B cell (primary cell): ENCODE measurements at places on chromosomes 16 and 17.

DNA sequence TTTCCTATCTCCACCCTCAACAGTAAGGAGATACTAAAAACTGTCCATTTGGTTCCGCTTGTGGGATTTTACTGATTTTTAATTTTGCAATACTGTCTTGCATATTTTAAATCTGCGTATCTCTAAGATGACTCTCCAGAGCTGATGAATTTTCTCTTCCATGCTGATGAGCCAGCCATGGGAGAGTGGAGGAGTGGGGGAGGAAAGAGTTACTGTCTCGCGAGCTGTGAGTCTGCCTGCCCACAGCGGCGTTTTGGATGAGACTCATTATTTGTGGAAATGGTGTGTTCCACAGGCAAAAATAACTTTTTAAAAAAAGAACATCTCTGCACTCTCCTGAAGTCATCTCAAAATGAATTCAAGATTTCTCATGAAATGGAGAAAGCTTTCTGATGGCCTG lies 34.6 kb upstream of the MYOCD start:
- DNase-seq, result no peak

- DNase-seq, result no peak
These were observed 209.7 kb downstream of the CCDC182 start for GRCh38 chr17:57535249-57535966.

GRCh38 chr17:68034452-68034776 lies 1.1 kb upstream of the KPNA2 start:
- no peak for DNase-seq

DNA sequence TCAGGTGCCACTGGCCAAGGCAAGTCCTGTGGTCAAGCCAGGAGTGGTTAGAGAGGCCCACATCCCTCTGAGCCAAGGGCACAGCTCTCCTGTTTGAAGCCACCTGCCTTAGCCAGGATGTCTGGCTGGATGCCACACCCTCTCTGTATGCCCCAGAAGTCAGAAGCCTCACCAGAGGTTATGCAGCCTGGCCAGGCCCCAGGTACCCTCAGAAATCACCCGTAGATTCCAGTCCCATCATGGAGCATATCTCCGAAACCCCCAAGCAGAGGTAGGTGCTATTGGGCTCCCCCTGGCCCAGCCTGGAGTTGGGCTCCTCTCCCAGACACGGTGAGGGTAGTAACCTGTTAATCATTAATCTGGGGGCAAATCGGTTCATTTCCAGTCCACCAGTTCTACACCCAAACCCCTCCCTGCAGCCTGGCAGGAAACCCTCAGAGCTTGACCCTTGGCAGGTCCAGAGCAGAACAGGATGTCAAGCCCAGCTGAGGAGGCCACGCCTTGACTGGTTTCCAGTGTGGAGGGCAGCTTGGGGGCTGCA lies 60.6 kb upstream of the TMEM97 start:
- no peak for DNase-seq

DNA sequence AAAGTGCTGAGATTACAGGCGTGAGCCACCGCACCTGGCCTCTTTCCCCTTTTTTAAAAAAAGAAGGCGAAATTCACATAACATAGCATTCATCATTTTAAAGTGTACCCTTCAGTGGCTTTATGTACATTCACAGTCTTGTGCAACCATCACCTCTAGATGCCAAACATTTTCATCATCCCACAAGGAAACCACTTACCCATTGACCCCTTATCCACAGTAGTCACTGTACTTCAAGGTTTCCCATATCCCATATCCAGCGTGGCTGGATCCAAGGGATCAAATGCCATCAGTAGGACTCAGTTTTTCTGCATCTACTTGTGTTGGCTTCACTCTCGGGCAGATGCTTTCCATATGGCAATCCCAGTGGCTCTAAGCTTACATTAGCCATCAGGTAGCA lies 50.3 kb downstream of the BMERB1 start:
- DNase-seq, result no peak

GRCh38 chr17:48296453-48296852 lies 133.6 kb downstream of the SKAP1 start:
- no peak for DNase-seq

DNA sequence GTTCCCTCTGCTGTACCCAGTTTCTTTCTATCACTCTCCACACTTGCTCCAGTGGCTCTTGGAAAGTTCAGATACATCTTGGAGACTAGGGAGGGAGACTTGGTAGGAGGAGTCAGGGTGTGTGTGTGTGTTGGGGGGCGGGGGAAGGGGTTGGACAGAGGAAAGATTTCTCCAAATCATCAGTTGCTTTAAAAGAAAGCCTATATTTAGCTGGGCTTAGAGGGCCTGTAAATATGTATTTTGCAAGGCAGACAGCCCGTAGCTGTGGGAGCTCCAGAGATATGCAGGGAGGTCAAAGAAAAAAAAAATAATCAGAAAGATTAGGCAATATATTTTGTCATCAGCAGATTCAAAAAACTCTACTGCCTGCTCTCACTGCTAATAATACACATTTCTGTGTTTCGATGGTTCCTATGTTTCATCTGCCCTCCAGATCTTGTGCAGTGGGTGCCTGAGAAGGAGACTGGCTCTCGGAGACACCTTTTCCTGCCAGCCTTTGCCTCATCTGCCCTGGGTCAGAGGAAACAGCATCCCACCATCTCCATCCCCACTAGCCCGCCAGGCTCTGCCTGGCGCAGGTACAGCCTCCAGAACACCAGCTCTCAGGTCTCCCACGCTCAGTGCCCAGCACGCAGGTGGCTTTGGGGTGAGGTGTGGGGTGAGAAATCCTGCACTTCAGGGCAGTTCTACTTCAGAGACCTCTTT lies 4.8 kb upstream of the PPP1R9B start:
- no peak for DNase-seq

DNA sequence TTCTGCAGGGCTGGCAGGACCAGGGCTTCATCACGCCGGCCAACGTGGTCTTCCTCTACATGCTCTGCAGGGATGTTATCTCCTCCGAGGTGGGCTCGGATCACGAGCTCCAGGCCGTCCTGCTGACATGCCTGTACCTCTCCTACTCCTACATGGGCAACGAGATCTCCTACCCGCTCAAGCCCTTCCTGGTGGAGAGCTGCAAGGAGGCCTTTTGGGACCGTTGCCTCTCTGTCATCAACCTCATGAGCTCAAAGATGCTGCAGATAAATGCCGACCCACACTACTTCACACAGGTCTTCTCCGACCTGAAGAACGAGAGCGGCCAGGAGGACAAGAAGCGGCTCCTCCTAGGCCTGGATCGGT lies 1.4 kb downstream of the CDK5R1 start:
- DNase-seq, result no peak

- no peak for DNase-seq
These were observed 9.9 kb downstream of the TMIGD1 start for GRCh38 chr17:30323895-30324319.

- no peak for DNase-seq
These were observed 122.2 kb downstream of the SMG6 start for GRCh38 chr17:2181206-2181896.

DNA sequence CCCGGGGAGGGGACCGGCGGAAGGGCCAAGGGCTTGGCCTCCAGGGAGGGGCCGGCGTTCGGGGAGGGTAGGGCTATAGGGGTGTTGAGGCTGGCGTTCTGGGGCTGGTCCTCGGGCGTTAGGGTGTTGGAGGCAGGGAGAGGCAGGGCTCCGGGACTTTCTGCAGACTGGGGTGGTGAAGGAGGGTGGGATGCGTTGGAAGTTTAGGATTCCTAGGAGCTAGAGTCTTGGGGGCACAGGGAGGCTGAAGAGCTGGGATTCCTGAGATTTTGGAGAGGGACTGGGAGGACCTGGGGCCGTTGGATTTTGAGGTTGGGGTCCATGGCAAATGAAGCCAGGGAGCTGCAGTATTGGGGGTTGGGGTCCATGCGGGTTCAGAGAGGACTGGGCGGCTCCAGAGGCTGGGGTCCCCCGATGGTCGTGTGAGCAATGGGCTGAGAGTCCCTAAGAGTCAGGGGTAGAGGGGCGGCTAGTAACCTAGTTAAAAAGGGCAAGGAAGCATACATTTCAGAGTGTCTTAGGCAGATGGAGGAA lies 740 bp downstream of the NFATC2IP start:
- DNase-seq, result no peak

DNA sequence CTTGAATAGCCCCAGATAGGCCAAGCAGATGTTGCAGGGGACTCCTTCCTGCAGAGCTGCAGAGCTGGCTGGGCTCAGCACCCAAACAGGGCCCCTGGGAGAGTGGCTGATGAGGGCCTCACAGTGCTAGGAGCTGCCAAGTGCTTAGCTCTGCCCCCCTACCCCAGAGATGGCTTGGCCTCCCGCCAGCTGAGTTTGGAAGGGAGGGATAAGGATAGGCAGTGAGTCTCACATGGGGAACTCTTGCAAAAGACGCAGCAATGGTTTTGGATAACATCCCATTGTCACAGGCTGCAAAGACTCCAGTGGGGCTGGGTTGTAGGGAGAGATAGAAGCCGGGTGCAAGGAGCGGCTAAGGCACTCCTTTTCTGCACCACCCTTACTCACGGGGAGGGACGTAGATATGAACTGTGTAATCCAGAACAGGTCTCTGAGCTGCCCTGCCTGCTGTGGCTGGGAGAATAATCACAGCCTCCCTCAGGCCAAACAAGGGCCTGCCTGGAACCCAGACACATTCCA lies 52.9 kb upstream of the MAF start:
- no peak for DNase-seq

DNA sequence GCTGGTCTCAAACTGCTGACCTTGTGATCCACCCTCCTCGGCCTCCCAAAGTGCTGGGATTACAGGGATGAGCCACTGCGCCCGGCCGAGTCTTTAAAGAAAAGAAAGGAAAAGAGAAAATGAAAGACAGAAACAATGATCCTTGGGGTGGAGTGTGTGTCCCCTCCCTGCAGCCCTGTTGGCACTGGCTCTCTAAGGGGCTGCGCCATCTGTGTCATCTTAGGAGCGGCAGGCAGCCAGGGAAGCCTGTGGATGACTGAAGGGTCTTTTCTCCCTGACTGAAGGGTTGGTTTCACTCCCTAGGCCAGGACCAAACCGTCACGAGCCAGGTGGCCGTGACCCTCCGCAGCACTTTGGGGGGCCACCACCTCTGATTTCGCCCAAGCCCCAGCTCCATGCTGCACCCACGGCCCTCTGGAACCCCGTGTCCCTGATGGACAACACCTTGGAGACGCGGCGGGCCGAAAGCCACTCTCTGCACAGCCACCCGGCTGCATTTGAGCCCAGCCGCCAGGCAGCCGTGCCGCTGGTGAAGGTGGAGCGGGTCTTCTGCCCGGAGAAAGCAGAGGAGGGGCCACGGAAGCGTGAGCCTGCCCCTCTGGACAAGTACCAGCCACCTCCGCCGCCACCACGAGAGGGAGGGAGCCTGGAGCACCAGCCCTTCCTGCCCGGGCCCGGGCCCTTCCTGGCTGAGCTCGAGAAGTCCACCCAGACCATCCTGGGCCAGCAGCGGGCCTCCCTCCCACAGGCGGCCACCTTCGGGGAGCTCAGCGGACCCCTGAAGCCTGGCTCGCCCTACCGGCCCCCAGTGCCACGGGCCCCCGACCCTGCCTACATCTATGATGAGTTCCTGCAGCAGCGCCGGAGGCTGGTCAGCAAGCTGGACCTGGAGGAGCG lies 27.7 kb downstream of the GINS2 start:
- DNase-seq, result no peak

GRCh38 chr17:32693194-32693897 lies 183.6 kb downstream of the MYO1D start:
- no peak for DNase-seq

GRCh38 chr17:30449480-30449879 lies 27.7 kb upstream of the GOSR1 start:
- DNase-seq, result no peak

DNA sequence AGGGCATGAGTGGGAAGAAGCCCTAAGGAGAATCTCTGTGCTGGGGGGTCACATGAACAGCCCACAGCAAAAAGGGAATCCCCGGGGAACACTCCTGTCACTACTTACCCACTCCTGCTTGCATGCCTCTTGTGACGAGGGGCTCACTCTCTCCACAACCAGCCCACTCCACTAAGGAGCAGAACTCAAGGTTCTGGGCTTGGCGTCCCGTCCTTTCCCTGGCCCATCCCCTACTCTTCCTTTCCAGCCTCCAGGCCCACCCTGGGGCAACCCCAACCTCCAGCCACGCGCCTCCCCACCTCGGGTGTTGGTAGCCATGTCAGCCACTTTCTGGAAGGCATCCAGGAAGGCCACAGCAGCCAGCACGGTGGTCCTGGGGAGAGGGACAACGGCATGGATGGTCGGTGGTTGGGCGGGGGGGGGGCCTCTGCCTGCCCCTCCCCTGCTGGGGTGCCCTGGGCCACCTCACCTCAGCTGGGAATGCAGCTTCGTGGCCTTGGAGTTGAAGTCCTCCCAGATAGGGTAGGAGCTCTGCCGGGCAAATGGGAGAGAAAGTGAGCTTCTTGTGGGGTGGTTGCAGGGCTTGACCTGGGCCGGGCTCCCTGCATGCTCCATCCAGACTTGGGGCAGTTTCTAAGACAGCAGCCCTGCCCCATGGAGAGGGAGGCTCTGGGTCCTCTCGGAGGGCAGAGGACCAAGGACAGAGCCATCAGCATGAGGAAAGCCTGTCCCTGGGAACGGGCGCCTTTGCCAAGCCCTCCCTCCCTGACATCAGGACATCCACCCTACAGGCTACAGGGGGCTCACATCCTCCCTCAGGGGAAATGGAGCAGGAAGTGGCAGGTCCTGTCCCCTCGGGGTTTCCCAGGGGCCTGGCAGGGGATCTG lies 5.1 kb downstream of the MTSS2 start:
- no peak for DNase-seq

DNA sequence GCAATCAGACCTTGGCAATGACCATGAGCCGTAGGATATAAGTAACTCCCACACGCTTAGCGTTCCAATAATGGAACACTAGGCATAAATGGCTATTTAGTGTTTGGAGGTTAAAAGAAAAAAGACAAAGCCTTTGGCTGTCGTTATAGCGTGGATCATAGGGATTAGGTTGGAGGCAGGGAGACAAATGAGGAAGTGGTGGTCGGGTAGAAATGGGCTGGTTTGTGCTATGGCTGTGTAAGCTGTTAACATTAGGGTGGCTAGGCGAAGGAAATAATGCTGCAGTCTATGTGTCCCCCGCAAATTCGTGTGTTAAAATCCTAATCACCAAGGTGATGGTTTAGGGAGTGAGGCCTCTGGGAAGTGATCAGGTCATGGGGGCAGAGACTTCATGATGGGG lies 120.4 kb upstream of the IRX6 start:
- DNase-seq, result no peak

- DNase-seq, result no peak
These were observed 283.6 kb upstream of the SALL1 start for GRCh38 chr16:51434567-51435198.

GRCh38 chr17:76147211-76148014 lies 6.4 kb upstream of the FOXJ1 start:
- no peak for DNase-seq

DNA sequence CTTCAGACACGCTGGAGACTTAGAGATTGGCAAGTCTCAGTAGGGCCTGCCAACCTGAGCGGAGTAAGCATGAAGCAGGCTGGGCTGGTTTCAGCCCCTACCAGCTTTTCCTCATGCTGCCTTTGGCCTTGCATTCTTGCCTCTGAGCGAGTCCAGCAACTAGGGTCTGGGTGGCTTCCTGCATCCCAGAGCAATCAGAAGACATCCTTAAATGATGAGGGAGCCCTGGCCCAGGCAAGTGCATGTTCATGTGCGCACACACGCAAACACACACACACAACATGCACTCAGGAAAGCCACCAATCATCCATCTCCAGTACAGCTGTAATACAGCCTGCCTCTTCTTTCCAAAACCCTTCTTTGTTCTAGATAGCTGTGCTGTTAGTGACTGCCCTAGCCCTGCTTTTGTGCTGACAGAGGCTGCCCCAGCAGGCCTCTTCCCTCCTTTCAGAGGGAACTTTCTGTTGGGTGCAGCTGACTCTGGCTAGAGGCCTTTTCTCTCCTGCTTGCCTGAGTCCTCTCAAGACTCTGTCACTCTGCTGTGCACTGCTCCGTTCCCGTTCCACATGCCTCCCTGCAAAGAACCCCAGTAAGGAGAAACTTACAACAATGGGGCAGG lies 30.7 kb upstream of the TBX2 start:
- DNase-seq, result no peak
